T-cell (primary cell): ENCODE measurements at places on chromosomes 4 and X.

DNA sequence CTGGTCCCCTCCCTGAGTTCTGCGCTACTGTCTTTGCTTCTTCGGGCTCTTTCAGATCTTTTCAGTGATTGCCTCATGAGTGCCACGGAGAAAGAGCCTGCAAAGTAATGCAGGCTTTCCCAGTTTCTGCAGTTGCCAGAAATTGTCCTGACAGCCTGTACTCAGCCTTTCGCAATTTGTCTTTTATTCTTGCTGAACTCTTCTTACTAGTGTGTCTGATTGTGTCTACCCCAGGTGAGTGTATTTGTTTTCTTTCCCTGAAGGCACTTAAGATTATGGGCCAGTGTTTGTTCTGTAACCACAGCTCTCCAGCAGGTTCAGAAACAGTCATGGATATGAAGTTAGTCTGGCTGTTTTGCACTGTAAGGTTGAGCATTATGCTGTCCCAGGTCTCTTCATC lies 47.1 kb downstream of the FAM193A start:
- DNase-seq: no peak

DNA sequence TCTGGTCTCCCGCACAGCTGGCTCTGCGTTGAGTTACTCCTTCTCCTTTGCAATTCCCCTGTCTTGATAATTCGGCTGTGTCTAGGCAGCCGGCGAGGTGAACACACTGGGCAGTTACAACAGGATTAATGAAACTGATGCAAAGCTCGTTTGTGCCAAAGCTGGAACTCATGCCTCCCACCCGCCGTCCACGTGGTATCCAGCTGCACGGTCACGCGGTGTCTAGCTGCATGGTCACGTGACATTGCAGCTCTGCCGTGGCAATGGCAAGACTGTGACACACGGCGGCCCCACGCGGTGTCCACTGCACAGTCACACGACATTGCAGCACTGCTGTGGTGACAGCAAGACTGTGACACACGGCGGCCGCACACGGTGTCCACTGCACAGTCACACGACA lies 31.2 kb upstream of the LRPAP1 start:
- no peak for DNase-seq

DNA sequence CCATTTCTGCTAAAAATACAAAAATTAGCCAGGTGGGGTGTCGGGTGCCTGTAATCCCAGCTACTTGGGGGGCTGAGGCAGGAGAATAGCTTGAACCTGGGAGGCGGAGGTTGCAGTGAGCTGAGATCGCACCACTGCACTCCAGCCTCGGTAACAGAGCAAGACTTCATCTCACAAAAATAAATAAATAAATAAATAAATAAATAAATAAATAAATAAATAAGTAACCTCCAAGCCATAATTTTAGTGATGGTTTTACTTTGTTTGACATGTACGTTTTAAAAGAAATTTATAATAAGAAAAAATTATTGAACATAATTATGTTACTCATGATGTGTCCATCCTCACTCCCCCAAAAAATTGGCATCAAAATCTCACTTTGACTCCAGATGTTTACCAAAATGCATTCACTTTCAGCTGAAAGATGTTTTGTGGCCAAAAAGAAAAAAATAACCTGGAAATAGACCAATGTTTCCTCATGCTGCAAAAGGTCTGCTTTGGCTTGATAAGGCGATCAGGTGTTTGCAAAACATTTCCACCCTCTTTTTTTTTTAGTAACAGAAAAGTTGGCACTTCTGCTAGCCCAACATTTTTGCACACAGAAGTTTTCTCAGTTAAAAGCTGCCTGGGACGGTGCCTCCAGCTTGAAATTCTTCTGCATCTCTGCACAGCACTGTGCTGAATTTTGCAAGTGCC lies 42.2 kb upstream of the DHRSX start:
- DNase-seq: no peak

DNA sequence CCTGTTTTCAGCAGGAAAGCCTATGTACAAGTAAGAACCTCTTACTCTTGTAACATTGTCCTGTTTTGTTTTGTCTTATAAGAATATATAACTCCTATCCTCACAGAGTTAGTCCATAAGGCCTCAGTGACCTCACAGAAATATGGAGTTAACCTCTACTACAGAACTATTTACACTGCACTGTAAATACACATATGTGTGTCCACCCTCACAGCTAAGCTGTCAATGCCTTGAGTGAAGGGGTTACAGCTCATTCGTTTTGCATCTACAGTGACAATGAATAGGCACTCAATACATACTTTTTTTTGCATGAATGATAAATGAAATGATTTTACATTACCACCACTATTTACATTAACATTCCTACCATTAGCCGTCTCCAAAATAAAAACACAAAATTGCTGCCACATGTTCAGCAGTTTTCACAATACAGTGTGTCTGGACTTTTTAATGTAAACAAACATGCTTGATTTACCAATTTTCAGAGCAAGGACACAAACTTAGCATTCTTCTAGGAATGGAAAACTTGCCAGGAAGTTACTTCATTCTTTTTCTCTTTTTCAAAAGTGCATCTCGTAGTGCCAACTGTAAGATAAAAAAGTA lies 9.5 kb upstream of the NAAA start:
- no peak for DNase-seq

DNA sequence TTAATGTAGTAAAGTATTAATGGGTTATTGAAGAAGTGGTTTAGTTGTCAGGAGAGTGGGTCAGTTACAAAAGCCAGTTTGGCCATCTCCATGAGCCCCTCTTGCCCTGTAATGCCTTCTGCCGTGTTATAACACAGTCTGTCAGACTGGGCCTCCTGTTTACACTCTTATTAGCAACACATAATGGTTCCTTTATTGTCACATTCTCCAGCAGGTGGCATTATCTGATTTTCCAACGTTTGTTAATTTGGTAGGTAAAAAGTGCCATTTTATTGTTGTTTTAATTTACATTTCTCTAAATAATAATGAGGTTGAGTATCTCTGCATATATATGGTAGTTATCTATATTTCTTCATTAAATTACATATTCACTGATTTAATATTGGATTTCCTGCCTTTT lies 560.8 kb downstream of the FGF13 start:
- no peak for DNase-seq

DNA sequence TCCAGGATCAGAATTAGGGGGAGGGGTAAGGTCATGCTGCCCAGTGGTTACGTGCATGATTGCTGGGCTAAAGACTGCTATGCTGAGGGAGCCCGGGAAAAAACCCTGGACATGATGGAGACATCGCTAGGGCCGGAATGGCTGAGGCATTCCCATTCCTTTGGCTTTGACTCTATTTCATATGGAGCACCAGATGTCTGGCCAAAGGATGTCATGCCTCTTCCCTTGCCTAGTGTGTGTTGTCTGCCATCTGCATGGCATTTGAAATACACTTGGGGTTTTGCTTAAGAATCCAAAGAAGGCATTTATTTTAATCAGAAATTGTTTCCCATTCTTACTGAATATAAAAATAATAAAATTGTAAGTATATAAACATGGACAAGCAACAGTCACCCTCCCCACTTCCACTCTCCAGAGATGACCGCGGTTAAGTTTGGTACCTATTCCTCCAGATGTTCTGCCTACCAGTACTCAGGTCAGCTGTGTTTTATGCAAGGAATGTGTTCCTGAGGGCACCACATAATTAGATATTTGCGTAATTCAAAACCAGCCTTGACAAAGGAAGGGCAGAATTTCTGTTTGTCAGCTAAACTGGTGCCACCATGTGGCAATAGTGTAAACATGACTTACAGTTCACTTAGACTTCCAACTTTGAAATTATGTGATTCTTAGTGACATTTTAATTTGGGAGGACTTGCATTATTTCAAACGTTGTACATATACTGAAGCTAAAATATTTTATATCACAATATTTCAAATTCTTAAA lies 105.9 kb downstream of the CT47B1 start:
- no peak for DNase-seq

GRCh38 chr4:165177725-165178666 lies 29.4 kb upstream of the KLHL2 start:
- no peak for DNase-seq

GRCh38 chrX:72461766-72462165 lies 110.9 kb downstream of the HDAC8 start:
- no peak for DNase-seq

DNA sequence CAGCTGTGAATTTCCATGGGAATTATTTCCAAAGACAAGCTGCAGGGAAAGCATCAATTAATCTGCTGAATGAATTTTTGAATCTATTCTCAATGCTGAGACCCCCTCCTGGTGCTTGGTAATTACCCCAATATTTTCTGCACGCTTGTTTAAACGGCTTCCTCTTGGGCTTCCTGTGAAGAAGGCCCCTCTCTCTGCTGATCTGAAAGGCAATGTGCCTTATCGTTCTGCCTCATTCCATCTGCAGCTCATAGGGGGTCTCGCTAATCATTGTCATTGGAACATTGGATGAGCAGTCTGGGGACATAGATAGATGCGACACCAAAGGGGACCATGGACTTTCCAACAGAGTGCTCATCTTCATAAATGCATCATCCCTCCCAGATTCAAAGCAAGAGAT lies 851.6 kb downstream of the PDHA2 start:
- no peak for DNase-seq
